Activated T-cell treated with anti-CD3 and anti-CD28 coated beads for 4 hours (primary cell): ENCODE measurements at places on chromosomes 1 and 21.
A peak's percentile ranks its signal among the peaks of the same experiment; 100 is the strongest.

GRCh38 chr1:41683681-41684500, 199.4 kb upstream of the EDN2 start:
- DNase-seq: no peak

DNA sequence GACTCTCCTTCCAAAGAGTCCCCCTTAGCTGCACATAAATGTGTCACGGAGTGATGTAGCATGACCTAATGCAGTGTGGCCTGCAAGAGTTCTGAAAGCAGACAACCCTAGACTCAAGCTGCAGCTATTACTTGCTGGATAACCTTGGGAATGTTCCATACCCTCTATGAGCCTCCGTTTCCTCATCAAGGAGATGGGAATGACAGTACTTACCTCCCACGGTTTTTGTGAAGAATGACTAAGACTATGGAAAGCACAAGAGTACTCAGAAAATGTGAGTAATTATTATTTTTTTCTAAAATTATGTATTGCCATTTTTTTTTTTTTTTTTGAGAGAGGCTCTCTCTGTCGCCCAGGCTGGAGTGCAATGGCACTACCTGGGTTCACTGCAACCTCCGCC, 3.0 kb downstream of the TTC39A start:
- no peak for DNase-seq

GRCh38 chr1:86477256-86477655, 8.5 kb downstream of the CLCA1 start:
- no peak for DNase-seq

- peak; percentile 17 for DNase-seq
Observed at GRCh38 chr1:53413175-53414001, 45.8 kb upstream of the DMRTB1 start.

DNA sequence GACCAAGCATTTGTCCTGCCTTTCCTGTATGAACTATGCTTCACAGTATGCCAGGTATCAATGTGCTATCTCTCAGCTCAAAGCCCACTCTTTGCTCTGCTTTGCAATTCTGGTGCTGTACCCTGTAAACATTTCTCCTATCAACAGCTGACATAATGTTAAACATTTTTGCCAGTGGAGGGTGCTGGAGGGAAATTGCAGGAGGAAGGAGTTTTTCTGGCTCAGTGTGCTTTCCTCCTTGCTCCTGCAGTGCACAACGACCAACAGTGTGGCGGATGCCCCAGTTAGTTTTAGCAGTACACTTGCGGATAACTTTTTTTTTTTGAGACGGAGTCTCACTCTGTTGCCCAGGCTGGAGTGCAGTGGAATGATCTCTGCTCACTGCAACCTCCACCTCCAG, 67.1 kb upstream of the PTGFRN start:
- no peak for DNase-seq
